ENCODE measurements at places on chromosomes 13 and 19.
A peak's percentile ranks its signal among the peaks of the same experiment; 100 is the strongest.

DNA sequence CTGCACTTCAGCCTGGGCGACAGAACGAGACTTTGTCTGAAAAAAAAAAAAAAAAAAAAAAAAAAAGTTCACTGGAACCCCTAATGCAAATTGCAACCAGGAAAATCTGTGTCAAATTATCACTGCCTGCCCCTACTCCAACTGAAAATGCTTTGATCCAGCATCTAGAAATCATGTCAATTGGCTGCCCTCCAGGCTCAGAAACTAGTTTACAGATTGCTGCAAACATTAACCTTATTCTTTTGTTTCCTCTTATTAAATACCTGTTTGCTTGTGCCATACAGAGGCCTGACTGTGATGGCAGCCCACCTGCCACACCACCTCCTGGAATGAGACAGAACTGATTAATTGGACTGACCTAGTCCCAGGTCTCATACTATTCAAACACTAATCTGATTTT, 18.6 kb upstream of the AKT2 start:
- no peak for DNase-seq

DNA sequence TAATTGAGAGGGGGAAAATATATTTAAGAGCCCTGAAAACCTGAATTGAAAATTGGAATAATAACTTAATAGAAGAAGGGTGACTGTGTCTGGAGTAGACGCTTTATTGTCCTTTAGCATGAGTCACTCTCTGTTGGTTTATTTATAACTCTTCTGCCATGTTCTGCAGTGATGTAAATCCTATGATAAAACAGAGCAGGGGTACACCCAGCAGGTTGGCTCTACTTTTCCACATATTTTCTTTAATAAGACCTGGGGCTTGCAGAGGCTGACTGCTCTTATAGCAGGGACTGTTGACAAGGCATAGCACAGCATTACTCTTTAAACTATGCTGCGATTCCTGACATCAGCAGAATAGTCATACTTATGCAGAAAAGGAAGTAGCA, 389.9 kb upstream of the PCDH9 start:
- DNase-seq: no peak

DNA sequence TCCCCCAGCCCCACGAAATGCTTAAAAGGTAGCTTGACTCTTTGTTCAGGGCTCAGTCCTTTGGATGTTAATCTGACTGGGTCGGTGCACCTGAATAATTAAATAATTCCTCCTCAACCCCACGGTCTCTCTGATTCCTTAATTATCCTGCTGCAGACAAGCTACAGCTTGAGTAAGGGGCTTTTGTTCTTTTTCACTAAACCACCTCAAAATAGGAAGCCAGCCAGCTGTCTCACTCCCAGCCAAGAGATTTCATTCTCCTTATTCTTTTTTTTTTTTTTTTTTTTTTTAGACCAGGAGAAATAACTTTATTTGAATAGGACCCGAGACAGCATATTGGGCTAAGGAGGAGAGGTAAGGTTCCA, 7.9 kb upstream of the FCGBP start:
- no peak for DNase-seq

DNA sequence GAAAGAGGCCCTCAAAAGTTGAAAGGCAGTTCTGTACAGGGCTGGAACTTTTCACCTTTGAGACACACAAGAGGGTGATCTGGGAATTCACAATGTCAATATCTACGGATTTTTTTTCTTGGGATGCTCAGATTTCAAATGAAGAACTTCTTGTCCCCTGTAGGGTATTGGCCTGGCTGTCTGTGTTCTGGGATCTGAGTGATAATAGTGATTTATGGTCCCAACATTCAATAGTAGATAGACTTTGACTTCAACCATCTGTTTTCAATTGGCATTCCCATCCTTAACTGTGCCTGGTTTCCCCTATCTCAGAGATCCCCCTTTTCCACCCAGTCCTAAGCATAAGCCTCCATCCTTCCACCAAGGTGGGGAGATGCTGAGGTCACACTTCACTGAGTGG, 274.1 kb downstream of the COG6 start:
- DNase-seq: no peak

- no peak for DNase-seq
Measured at GRCh38 chr13:93345770-93346169, 119.2 kb downstream of the GPC6 start.

GRCh38 chr19:10612499-10613119, 12.7 kb upstream of the SLC44A2 start:
- no peak for DNase-seq

DNA sequence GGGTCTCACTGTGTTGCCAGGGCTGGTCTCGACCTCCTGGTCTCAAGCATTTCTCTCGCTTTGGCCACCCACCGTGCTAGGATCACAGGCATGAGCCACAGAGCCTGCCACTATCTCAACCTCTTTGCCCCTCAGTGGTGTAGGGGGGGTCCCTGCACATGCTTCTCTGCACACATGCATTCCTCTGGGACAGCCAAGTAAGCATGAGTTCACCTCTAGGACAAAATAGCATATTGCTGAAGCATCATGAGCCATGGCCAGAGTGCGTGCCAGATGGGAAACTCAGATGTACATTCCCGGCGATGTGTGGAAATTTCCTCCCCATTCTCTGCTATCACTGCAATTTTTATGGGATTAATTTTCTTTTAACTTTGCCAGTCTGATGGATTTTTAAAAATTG, 23.1 kb downstream of the CHAF1A start:
- DNase-seq: no peak

DNA sequence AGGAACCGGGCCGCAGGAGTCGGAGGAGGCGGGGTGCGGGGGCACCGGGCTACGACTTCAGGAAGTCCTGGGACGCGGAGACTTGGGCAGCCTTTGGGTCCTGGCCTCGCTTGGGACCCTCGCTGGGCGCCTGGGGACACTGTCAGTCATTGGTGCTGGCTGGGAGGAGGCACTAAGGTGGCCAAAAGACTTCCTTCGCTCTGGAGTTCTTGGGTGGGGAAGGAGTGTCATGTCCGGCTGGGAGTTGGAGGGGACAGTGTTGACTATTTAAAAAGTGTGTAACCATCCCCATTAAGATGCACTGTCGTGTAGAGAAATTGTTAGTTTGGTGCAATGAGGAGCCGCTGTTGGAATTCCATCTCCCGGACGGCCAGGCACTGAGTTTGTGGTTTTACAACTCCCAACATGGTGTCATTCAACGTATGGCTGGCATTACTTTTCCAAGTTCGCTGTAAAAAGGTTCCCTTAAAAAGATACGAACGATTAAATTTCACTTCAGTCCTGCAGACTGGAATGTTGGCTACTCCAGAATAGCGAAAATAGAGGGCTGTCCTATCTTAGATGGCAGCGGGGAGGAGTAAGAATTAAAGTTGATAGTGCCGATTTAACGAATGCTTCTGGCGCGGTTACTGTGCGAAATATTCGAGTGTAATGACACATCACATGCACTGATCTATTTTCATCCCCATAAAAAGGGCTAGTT, 776 bp downstream of the DNAJC3 start:
- DNase-seq: no peak

DNA sequence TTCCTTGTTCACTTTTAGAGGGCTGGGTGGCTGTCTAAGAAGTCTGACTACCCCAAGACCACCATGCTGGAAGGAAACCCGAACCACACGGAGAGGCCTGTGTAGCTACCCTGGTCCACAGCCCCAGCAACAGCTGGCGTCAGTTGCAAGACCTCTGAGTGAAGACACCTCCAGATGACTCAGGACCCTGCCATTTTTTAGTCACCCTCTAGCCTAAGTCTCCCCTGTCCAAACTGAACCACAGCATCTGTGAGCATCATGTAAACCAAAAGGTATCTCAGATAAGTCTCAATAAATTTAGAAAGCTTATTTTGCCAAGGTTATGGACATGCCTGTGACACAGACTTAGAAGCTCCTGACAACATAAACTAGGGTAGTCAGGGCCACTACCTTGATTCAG, 2.2 kb upstream of the SYDE1 start:
- no peak for DNase-seq

- no peak for DNase-seq
Measured at GRCh38 chr19:29628661-29629385, 22.7 kb downstream of the POP4 start.

DNA sequence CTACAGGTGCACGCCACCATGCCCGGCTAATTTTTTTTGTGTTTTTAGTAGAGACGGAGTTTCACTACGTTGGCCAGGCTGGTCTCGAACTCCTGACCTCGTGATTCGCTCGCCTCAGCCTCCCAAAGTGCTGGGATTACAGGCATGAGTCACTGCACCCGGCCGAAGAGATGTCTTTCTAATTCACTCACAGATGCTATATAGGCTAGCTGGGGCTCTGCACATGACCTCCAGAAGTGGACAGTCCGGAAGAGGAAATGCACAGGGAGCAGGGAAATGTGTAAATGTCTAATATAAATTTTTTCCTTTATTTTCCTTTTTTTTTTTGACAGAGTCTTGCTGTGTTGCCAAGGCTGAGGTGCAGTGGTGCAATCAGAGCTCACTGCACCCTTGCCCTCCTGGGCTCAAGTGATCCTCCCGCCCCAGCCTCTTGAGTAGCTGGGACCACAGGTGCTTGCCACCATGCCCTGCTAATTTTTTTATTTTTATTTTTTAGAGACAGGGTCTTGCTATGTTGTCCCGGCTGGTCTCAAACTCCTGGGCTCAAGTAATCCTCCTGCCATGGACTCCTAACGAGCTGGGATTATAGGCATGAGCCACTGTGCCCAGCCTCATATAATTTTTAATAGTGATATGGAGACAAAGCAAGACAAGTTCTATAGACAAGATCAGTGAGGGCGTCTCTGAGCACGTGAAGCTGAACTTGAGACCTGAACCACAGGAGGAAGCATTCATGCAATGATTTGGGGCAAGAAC, 8.4 kb downstream of the GIPC1 start:
- no peak for DNase-seq

DNA sequence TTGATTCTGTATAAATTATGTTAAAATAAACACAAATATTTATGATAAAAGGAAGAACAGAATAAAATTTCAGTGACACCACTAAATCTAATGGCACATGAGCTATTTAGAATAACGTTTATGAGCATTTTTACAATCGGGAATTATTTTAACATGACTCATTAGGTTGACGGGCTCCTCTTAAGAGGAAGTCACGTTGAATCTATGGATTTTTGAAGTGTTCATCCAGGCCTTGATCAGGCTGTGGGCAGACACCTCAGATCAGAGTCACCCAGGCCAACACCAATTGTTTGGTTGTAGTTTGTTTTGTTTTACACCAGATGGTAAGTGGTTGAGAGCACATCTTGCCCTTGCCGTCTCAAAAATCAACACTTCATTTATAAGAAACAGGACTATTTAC, 257.8 kb downstream of the FOXO1 start:
- no peak for DNase-seq

- peak; percentile 83 for DNase-seq
Measured at GRCh38 chr19:1279782-1280341, 4.5 kb downstream of the FAM174C start.

DNA sequence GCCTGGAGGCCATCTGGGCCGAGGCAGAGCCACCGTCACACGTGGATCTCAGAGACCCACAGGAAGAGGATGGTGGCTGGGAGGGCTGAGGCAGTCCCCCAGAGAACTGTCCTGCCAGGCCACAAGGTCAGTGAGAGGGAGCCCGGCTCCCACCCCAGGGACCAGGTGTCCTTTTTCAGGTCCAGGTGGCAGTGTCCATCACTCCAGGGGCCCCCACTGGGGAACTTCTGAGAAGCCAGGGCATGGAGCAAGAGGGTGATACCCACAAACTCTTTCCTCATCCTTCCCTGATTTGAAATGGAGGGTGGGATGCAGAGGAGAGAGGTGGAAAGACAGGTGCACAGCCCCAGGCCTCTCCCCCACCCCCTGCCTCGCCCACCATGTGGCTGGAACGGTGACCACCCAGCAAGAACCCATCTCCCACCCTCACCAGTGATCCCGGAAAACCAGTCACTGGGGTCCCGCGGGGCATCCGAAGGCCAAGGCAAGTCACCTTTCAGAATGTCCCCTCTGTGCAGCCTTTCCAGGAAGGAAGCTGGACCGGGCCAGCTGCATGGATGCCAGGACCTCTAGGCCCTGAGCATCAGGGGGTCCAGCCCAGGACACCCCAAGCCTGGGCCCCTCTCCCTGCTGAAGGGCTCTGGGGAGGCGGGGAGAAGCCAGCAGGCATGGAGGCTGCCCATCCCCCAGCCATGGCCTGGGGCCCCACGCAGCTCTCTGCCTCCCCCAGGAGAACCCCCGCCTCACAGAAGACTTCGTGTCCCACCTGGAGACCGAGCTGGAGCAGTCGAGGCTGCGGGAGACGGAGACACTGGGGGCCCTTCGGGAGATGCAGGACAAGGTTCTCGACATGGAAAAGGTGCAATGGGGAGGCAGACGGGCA, 14.1 kb downstream of the PRR36 start:
- no peak for DNase-seq

DNA sequence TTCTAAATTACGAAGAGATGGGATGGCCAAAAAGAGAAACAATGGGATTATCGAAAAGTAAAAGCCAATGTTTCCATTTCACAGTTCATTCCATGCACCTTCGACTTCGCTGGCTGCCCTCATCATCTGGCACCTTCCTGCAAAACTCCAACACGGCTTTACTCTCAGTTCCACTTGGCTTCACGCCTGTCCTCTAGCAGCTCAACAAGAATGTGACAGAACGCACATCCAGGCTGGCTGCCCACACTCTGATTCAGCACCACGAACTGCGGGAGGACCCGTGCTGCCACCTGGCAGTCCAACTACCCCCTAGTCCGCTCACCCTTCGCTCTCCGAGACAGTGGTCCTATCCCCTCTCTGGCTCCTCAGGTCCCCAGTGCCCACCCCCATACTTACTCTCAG, 11.7 kb downstream of the ATP7B start:
- no peak for DNase-seq

GRCh38 chr13:78689011-78689410, 30.1 kb upstream of the OBI1 start:
- no peak for DNase-seq

All from T47D (cell line).